ENCODE measurements at places on chromosomes 3 and 15.
A peak's percentile ranks its signal among the peaks of the same experiment; 100 is the strongest.

DNA sequence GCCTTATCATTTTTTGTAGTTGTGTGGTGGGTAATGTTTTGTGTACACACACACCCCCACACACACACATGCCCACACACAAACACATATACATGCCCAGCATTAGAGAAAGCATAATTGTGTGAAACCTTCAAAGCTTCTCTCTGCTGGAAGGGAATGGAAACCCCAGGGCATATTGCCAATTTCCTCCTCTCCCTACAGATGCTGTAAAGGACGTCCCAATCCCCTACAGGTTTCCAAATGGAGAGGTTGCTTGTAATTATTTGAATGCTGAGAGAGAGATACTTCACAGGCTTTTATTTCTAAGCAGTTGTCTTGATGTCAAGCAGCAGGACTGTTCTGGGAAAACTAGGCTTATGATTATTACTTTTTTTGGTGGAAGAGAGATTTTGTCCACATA is 23.0 kb upstream of the CCK start:
- DNase-seq, result no peak

GRCh38 chr15:94360251-94360685 is 128.9 kb downstream of the MCTP2 start:
- DNase-seq, result no peak

- DNase-seq, result no peak
These were observed 17.6 kb downstream of the RLBP1 start for GRCh38 chr15:89203705-89204273.

DNA sequence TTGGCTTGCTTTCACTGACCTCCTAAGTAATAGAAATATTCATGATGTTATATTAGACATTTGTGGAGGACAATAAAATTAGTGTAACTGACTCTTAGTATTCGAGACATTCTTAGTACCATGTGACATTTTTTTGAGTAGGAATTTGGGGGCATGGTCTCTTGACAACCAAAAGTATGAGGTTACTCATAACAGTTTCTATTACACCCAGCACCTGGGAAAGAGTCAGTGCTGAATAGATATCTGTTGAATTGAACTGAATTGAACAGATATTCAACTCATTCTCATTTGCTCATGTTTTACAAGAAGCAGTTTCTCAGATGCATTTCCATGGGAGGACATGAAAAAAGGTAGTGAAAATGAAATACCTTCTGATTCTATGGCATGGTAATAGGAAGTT is 84.4 kb downstream of the CMSS1 start:
- DNase-seq, result no peak

- DNase-seq, result no peak
These were observed 487.7 kb upstream of the RASGRP1 start for GRCh38 chr15:39052323-39052705.

DNA sequence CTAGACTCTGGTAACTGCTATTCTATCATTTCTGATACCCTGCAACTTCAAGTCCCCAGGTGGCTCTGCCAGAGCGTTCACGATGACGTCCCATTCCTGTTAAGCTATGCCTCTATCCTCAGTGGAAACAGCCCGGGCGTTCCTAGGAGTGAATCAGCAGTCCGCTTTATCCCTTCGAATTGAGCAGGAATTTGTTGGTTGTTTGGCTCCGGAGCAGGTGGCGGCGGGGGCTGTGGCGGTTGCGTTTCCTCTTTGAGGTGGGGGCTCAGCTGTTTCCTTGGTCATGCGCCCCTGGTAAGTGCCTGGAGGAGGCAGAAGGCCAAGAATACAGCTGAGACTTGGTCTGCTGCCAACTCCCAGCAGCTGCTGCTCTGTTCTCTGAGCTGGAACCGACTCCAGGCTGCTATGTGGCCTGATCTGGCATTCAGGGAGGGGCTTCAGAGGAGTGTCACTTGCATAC is 25.2 kb downstream of the ARPP21 start:
- DNase-seq, result no peak

- no peak for DNase-seq
These were observed 122.5 kb downstream of the ATP10A start for GRCh38 chr15:25740383-25741255.

GRCh38 chr3:140225996-140226395 is 291.0 kb downstream of the CLSTN2 start:
- no peak for DNase-seq

GRCh38 chr15:68224546-68225250 is 4.8 kb downstream of the CLN6 start:
- no peak for DNase-seq

- no peak for DNase-seq
These were observed 12.5 kb upstream of the ZXDC start for GRCh38 chr3:126488185-126488584.

- DNase-seq, result no peak
These were observed 425.1 kb upstream of the NECTIN3 start for GRCh38 chr3:110646496-110646895.

- DNase-seq, result no peak
These were observed 9.0 kb upstream of the THRB start for GRCh38 chr3:24503616-24504113.

- no peak for DNase-seq
These were observed 177.2 kb downstream of the LPP start for GRCh38 chr3:188331166-188331565.

GRCh38 chr3:37944391-37944842 is 46.2 kb upstream of the VILL start:
- DNase-seq, result no peak

- DNase-seq, result no peak
These were observed 57.2 kb upstream of the ZBTB38 start for GRCh38 chr3:141311170-141311495.

DNA sequence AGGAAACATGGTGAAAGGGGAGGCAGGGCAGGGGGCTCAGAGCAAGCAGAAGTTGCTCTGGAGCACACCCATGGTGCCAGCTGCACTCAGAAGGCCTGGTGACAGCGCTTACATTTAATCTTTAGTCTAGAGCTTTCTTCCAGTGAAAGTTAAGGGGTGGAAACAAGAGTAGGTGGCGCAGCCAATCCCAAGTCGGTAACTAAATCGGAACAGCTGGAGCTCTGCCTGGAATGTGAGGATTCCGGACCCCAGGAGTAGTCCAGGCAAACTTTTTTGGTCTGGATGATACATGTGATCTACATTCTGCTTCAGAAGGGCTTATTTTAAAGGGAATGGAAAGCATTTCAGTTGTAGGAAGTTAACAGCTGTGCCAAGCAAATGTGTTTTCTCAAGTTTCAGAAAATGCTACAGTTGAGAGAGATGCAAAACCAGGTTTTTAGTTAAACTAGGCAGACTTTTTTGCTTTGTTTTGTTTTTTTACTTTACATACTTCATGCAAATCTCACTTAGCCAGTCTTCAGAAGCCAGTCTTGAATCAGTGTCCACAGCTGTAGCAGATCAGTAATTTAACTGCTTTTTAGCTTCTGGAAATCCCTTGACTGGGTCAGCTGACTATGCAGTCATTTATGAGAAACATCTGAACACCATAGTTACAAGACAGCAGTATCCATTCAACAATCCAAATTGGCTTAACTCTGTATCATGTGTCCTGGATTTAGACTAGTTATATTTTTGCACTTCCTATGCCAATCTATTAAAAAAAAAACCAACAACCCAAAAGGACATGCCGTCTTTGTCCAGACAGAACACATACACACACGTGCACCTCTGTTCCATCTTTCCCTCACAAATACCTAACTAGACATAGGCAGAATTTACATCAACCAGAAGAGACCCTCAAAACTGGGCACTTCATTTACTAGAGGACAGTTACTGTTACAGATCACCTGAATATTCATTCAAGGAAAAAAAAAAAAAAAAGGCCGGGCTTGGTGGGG is 33.2 kb downstream of the ZNF106 start:
- DNase-seq, result peak; percentile 71

- DNase-seq, result no peak
These were observed 31.8 kb downstream of the MGA start for GRCh38 chr15:41692049-41692448.

- DNase-seq, result no peak
These were observed 34.7 kb upstream of the CRTC3 start for GRCh38 chr15:90495067-90495466.

- DNase-seq, result no peak
These were observed 151.0 kb downstream of the ALDH1A2 start for GRCh38 chr15:57914350-57915055.

All from HS-5 (cell line).